ENCODE measurements at places on chromosomes 4 and X.

- no peak for DNase-seq
Observed at GRCh38 chrX:13535376-13536165, 33.8 kb upstream of the EGFL6 start.

- no peak for DNase-seq
Observed at GRCh38 chr4:16045687-16046086, 38.1 kb downstream of the PROM1 start.

DNA sequence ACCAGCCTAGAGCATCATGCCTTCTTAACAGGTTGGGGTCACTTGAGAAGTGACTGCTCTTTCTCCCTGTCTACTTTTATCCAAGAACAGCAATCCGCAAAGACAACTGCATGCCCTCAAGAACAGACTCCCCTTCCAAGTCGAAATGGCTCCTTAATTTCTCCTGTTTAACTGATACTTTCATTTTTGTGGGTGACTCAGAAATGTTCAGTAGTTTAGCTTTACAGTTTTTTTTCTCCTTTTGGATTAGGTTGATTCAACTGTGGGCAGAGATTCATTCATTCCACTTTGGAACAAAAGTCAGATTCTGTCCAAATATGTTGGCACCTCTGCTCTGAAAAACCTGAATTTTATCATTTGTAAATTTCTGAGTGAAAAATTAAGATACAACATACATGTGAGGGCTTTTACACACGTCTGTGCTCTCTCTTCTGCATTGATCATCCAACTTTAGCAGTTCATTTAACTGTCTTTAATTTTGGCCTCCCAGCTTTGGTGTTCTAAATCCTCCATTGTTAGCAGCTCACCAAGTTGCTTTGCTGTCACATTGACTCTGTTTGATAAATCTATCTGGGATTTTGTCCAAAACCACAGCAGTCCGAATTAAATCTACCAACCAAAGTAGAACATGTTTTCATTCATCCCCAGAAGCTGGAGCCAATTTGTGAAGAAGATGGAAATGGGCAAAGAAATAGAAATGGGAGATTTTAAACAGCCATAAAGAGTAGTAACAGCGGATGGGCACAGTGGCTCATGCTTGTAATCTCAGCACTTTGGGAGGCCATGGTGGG is 50.0 kb downstream of the HOPX start:
- DNase-seq = no peak

DNA sequence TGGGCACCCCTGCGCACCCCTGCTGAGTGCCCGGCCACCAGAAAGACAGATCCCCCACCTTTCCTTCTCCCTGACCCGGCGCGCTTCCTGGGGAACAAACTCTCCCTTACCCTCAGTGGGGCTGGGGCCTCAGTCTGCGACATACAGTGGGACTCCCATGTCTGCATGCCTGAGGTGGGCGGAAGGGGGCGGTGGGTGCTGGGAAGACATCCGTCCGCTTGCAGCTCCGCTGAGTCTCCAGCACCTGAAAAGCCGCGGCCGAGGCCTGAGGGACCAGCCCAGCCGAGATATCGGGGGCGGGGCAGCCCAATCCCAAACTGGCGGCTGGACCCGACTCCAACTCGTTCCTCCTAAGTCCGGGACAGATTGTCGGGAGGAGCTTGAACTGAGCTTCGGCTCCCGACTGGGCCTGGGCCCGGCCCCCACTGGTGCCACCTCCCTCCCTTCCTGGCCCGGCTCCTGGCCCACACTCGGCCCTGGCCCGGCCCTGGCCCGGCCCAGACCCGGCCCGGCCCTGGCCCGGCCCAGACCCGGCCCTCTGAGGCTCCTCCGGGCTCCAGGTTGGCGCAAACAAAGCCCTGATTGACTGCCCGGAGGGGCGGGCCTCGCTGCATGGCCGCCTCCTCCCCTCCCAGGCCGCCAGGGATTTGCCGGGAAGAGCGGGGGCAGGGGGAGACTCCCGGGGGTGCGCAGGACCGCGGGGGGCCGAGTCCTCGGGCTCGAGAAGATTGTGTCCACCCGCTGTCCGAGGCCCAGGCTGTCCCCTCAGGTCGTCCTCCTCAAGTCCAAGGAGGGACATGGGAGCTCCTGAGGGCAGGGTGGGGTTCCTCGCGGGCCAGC is 877 bp upstream of the SLC16A2 start:
- DNase-seq = no peak

DNA sequence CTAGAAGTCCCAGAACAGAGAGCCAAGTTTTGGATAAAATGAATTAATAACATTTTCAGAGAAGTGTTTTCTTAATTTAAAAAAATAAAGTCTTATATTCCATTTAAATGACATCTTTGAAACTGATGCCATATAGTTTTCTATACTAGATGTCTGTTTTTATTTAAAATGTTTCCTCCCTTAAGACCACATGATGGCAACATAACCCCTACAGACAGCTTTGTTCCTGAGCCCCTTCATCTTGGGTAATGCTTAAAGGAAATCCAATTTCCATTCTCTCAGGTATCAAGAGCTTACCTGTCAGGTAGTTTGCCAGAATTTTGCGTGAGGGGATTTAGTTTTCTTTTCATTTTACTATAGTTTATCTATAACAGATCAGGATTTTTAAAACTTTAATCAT is 181.4 kb upstream of the UGT8 start:
- no peak for DNase-seq

GRCh38 chr4:107006218-107006617 is 29.9 kb downstream of the DKK2 start:
- no peak for DNase-seq

DNA sequence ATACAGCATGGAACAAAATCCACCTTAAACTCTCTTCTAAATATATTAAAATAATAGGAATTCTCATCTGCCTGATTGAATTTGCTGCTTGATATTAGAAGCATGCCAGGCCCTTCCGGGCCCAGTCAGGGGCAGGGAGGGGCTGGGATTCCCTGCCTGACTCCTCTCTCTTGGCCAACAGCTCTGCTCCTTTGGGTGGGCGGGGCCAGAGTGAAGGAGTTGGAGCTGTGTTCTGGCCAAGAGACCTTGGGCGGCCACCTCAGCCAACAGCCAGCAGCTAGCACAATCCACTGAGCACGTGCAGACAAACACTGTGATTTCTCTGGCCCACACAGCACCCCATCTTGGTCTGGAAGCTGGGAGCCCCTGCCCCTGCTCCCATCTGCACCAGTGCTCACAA is 140.3 kb downstream of the PJA1 start:
- DNase-seq = no peak

- no peak for DNase-seq
Observed at GRCh38 chr4:58679886-58680285, 1569.7 kb upstream of the IGFBP7 start.

- DNase-seq = no peak
Observed at GRCh38 chr4:77084019-77084639, 8.3 kb upstream of the CCNI start.

DNA sequence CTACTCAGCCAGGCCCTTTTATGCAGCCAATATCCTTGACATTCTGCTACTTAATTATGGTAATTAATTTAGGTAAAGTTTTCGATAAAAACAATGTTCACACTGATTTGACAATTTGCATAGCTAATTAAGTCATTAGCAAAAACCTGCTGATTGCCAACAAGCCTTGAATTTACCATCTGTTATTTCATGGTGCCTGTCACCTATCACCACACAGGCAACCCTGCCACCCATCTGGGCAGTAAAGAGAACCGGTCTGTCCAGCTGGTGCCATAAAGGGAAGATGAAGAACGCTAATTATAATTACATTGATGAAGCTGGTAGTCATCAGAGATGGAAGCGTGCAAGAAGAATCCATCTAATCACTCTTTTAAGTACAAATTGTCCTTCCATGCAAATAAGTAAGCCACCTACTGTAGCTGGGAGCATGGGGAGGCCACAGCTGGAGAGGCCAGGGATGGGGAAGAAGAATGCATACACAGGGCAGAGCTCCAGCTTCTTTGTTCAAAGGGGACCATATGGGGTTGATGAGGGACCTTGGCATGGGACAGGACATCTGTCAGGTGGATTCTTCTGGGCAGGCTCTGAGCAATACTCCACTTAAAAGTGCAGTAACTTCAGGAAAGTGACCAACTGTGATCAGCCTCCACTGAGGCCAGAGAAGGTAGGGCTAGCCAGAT is 277.3 kb upstream of the TAPT1 start:
- no peak for DNase-seq

- no peak for DNase-seq
Observed at GRCh38 chr4:16334601-16335000, 108.3 kb upstream of the TAPT1 start.

- no peak for DNase-seq
Observed at GRCh38 chrX:46737041-46737440, 21.9 kb downstream of the SLC9A7 start.

GRCh38 chrX:6223516-6223915 is 5.2 kb downstream of the NLGN4X start:
- no peak for DNase-seq

DNA sequence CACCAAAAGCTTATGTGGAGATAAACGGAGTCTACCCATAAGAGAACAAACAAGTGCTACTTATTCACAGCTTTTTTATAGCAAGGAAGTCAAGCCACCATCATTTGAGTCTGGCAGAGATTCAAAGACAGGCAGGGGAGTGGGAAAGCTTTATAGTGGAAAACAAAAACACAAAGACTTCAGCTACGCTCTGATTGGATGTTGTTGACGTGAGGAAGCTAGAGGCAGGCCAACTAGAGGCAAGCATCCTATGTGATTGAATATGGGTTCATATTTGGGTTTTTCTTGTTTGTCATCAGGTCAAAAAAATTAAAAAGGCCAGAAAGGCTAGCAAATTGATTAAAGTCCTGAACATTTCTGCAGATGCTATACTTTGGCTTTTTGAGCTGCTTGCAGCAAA is 719 bp upstream of the TCEAL4 start:
- no peak for DNase-seq

GRCh38 chr4:47032405-47033106 is 1.2 kb downstream of the GABRB1 start:
- DNase-seq = peak; percentile 10

DNA sequence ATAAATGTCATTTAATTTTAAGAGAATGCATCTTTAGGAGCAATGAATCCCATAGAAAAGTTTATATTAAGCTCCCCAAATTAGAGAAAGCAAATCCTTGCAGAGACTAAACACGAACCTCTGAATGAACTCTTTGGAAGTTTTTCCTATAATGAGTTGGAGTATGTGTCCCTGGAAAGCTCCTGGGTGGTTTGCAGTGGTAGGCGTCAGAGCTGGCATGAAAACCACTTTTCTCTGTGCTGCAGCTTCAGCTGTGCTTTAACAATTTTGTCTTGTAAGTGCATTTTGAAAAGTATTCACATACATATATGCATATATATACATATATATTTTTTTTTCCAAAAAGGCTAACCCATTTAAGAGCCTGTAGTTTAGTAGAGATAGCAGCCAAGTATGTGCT is 148.7 kb upstream of the TBC1D9 start:
- DNase-seq = no peak

GRCh38 chr4:87422104-87423052 is at the start of gene NUDT9:
TSS of gene NUDT9 (plus strand) at chr4:87422573. CDS start at chr4:87422906, 333 bp downstream.
- DNase-seq = peak; percentile 79

DNA sequence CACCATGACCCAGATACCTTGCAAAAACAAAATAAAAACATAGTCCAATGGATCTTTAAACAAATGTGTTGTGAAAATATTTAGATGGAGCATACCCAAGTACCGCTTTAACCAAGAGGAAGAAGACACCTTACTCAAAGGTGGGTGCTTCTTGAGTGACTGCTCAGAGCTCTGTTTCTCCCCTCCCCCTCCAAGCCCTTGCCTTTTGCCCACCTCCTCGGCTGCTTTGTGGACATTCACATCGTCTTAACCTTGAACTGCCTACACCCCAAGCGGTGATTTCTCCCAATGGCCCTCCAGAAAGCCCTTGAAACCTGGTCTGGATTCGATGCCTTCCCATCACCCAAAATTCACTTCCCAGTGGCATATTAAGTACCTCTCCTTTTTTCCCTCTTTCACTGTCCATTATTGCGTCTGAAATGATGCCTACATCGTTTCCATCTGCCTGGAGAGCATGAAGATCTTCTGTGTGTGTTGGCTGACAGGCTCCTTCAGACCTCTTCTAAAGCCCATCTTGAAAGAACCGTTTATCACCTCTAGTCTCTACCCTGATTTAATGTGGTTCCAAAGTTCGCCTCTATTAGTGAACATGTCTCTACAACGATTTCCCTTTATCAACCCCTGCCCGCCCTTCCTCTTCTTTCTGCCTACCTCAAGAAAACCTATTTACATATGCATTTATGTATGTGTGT is 968 bp downstream of the GPRIN3 start:
- no peak for DNase-seq

GRCh38 chr4:118033148-118034052 is 886 bp upstream of the NDST3 start:
- no peak for DNase-seq

DNA sequence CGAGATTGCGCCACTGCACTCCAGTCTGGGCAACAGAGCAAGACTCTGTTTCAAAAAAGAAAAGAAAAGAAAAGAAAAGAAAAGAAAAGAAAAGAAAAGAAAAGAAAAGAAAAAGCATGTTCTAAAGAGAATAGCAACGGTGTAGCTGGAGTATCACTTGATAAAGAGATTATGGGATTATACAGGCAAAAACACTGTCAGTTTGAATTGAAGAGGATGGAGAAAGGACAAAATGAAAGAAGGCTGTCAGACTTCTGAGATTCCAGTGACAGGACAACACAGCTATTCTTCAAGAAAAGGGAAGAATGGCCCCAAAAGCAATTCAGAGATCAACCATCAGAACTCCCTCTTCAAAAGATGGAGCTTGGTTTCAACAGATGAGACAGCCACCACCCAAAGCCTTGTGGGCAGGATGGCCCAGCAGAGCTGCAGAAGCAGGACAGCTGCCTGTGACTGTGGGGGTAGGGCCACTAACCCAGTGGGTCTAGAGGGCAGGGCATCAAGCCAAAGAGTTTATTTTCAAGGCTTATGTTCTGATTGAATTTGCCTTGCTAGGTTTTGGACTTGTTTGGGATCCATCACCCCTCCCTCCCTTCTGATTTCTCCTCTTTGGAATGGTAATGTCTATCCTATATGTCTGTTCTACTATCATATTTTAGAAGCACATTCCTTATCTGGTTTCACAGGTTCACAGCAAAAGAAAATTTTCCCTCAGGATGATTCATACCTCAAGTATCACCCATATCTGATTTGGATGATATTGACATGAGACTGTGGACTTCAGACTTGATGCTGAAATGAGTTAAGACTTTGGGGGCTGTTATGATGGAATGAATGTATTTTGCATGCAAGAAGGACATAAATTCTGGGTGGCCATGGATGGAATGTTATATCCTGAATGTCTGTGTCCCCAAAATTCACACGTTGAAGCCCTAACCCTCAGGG is 17.5 kb downstream of the RFC1 start:
- no peak for DNase-seq

- no peak for DNase-seq
Observed at GRCh38 chr4:186689476-186689875, 34.2 kb downstream of the FAT1 start.

GRCh38 chr4:17561195-17561909 is 15.6 kb upstream of the LAP3 start:
- no peak for DNase-seq

GRCh38 chr4:111847296-111848008 is 297.8 kb upstream of the FAM241A start:
- no peak for DNase-seq
